ENCODE measurements at places on chromosomes 3 and 15.

GRCh38 chr3:9129365-9129764 lies 120.1 kb downstream of the SRGAP3 start:
- no peak for DNase-seq

DNA sequence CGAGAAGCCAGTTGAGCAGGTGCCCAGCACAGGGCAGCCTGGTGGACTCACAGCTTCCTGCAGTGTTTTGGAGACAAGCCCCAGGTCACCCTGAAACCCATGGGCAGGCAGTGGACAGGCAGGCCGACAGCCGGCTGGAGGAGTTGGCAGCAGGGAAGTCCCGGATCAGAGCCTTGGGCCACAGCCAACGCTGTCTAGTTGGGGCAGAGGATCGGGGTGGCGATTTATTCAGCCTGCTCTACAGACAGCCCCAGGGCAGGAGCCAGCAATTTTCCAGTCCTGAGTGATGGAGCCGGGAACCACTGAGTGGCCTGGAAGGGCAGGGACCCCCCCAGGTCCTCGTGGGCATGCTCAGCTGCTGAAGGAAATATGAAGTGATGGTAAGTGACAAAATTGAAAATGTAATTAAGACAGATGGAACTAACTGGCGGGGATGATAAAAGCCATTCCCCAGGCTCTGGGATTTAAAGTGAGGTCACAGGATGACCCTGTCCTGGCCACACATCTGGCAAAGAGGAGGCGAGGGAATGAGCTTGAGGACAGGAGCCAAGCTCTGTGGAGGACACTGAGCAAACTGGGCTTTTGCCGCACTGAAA lies 34.4 kb upstream of the TBC1D21 start:
- DNase-seq, result no peak

DNA sequence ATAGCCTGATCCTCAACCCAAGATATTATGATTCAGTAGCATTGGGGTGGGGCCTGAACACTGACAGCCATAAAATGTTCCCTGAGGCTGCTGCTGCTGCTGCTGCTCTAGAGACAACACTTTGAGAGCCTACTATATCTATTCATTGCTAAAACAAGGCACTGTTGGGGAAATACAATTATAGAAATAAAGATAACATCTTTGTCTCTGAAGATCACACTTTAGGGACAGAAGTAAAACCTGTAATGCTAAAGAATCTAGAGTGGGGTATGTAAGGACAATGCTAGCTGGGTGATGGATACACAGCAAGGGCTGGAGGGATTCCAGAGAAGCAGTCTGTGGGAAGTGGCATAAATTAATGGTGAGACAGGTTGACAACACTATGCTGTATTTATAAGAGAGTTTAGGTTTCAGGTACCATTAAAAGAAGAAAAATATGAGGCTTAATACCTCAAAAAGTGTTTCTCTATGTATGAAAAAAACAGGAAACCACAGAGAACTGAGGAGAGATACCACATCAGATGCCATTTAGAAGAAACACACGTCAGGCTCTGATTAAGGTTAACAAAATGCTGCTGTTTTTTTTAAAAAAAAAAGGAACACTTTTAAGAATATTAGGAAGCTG lies 115.9 kb downstream of the CBLB start:
- peak; percentile 31 for DNase-seq

DNA sequence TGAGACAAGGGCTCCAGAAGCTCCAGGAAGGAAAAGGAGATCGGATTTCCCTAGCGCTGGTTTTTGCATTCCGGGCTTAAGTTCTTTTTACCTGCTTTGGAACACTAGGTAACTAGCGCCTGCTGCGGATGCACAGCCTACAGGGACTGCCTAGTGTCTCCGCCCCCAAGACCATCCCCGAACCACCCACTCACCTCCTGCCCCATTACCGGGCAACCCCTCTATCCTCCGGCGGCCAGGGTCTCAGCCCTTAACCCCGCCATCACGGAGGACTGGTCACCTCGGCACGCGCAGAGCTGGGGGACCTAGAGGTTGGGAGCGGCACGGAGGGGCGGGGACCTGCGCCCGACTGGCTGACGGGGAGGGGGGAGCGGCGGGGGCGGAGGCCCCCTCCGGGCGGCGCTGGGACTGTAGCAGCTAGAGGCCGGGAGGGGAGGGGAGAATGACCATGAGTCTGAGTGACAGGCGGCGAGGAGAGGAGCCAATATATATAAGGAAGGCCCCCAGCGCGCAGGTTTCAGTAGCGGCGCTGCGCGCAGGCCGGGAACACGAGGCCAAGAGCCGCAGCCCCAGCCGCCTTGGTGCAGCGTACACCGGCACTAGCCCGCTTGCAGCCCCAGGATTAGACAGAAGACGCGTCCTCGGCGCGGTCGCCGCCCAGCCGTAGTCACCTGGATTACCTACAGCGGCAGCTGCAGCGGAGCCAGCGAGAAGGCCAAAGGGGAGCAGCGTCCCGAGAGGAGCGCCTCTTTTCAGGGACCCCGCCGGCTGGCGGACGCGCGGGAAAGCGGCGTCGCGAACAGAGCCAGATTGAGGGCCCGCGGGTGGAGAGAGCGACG lies at the start of gene DLL4:
Gene DLL4, plus strand, starts transcription at position 520 of the 839 bp plus-strand sequence. CDS start 329 bp downstream, outside the sequence.
- DNase-seq, result no peak

- DNase-seq, result no peak
Observed at GRCh38 chr3:113873293-113873692, 34.7 kb downstream of the GRAMD1C start.

GRCh38 chr3:105791131-105791530 lies 77.7 kb downstream of the CBLB start:
- DNase-seq, result no peak

DNA sequence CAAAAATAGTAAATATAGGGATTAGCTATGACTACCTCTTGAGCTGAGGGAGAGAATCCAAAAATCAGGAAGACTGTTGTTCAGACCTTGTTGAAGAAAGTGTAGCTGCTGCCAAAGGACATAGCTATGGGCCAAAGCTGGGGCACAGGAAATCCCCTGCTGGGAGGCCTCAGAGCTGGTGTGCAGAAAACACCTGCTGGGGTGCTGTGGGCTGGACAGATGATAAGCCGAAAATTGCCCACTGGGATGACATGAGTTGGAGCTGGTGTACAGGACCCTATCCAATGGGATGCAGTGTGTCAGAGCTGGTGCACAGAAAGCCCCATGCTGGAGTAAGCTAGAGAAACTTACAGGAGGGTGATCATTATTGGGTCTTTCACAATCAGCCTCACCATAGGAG lies 121.9 kb downstream of the NEO1 start:
- DNase-seq, result no peak

DNA sequence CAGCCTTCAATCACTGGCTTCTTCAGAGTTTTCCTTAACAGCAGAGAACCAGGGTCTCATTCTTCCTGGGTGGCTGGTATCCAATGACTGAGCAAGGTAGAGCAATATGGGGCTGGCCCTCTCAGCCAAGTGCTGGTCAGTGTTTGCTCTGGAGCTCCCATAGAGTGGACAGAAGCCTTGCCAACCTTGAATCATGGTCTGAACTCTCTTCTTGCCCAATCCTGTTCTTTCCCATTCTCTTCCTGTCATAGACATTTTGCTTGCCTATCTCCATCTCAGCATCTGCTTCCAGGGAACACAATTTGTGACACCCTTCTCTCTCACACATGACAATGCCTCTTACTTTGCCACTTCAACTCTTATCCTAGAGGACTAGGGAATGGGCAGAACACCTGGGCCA lies 245.6 kb upstream of the PEX5L start:
- no peak for DNase-seq

DNA sequence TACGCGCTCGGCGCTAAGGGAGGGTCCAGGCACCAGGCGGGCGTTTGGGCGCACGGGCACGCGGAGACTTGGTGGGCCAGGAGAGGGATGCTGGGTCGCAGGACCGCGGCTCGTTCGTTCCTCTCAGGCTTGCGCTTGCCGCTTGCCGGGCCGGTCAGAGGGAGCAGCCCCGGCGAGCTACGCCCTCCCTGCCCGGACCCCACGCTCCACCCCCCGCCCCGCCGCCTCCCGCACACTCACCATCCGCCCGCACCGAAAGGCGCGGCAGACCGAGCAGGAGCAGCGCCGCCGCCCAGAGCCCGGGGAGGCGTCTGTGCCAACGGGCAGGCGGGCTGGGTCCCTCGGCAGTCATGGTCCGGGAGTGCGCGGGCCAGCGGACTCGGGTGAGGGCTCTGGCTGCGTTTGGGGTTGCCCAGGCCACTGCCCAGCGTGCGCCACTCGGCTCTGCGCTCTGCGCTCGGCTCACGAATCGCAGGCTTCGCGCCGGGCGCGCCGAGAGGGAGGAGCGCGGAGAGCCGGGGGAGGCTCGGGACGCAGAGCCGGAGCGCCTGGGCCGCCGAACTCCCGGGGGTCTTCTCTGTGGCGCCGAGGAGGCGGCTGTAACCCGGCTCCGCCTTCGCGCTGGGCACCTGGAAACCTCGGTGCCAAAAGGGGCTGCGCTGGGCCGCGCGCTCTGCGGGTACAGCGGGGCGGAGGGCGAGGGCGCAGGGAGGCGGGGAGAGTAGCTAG lies at the start of gene SUSD5:
Gene SUSD5, minus strand, starts transcription at position 365 of the 729 bp plus-strand sequence. Its CDS starts 13 bp downstream, at position 352.
- no peak for DNase-seq
